ENCODE measurements at places on chromosomes 3 and 15.

DNA sequence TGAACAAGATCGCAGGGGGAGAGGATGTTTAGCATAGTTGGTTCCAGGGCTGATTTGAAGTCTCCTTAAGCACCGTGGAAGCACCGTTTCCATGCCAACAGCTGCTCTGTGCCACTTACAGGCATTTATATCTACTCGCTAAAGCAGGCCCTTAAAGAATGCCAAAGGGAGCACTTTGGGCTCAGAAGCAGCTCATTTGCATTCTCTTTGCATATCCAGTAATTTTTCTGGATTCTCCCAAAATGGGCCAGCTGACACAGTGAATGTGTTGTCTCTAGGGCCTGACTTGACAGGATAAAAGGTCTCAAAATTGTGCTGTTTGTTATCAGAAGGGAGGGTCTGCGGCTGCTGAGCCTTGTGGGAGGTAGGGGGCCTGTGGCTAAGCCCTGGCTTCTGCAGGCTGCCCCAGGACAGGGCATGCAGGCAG is 138.6 kb downstream of the FBLN2 start:
- no peak for DNase-seq

DNA sequence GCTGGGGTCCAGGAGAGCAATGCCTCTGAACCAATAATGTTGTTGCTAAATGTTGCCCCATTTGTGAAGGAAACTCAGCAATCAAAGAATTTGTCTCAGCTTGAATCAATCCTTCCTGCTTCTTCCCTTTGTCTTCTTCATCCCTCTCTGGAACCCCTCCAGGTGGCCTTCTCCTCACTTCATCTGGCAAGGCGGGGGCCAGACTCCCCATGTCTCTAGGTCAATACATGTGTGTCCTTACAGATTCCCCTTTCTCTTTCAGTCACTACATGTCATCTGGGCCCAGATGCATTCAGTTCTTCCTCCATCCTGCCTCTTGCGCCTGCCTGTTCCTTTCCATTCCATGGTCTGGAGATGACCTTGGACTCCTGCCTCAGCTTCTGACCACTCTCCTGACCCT is 8.0 kb upstream of the LTF start:
- no peak for DNase-seq

GRCh38 chr3:102661707-102662497 is 227.1 kb downstream of the ZPLD1 start:
- no peak for DNase-seq

- no peak for DNase-seq
Observed at GRCh38 chr3:161523916-161524315, 27.3 kb downstream of the OTOL1 start.

- DNase-seq = no peak
Observed at GRCh38 chr3:83233715-83234114, 1472.3 kb upstream of the GBE1 start.

GRCh38 chr3:141109751-141110150 is 58.6 kb downstream of the SPSB4 start:
- no peak for DNase-seq

- no peak for DNase-seq
Observed at GRCh38 chr3:48598323-48599076, 3.4 kb upstream of the COL7A1 start.

- no peak for DNase-seq
Observed at GRCh38 chr3:192033246-192033645, 572.3 kb downstream of the PYDC2 start.

DNA sequence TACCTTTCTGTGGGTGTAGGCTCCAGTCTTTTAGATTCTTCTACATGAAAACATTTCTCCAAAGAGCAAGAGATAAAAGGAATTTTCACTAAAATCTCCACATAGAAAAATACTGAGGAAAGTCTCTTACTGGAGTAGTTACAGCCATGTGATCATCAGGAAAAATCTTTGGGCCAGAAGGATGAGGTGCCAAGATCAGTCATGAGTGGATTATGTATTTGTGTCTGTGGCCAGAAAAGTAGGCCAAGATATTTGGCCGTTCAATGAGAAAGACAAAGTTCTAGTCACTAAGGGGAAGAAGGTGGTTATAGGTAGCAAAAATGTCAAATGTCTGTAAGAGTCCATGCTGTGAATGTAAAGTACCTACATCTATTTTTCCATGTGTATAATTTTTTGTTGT is 339.3 kb downstream of the NSUN3 start:
- no peak for DNase-seq

DNA sequence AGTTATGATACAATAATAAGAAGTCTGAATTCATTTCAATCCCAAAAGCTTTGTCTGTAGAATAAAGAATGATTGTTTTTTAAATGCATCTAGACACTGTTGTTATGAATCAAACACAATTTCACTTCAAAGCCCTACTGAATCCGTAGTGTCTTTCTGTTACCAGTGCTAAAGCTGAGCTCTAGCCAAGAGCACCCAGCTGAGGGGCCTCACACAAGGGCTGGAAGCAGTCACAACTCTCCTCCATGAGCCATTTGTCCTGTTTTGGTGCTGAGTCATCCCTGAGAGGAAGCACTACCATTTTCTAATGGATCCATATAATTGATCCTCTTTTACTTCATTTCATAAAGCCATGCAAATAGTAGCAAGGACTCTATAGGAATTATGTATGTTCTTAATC is 158.2 kb upstream of the ANKRD28 start:
- DNase-seq = no peak

GRCh38 chr3:46131884-46132450 is 76.1 kb downstream of the CCR1 start:
- no peak for DNase-seq

GRCh38 chr3:82610236-82610635 is 848.8 kb upstream of the GBE1 start:
- DNase-seq = no peak

DNA sequence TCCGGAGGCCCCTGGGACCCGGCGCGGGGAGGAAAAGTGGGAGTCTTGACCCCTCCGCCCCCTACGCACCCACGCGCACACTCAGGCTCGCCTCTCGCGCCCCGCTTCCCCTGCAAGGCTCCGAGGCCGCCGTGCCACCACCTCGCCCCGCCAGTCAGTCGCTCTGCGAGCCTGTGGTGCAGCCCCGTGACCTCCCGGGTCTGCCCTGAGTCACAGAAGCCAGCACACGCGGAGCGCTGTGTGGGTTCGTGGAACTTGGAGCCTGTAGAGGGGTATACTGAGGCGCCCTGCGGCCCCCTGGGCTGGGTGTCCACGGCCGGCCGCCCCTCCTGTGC is 380 bp upstream of the ALS2CL start:
- DNase-seq = no peak

DNA sequence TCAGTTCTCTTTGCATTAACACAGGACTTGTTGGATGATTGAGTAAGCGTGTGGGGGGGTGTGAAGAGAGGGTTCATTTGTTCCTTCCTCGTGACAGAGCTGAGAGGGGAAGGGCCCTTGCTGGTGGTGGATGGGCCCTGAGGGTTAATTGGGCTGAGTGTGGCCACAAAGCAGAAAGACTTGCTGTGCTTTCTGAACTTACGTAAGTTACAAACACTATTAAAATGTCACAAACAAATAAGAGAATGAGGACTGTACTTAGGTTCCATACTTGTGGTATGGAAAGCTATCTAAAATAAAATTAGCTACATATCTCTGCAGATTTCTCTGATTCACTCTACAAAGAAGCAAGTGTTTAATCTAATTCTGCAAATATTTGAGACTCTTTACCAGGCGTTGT is 231.3 kb downstream of the LPP start:
- DNase-seq = no peak

- no peak for DNase-seq
Observed at GRCh38 chr3:37666618-37667017, 195.1 kb upstream of the CTDSPL start.

GRCh38 chr3:59513570-59513969 is 463.7 kb upstream of the CFAP20DC start:
- DNase-seq = no peak

GRCh38 chr15:90512276-90512675 is 17.4 kb upstream of the CRTC3 start:
- DNase-seq = no peak

DNA sequence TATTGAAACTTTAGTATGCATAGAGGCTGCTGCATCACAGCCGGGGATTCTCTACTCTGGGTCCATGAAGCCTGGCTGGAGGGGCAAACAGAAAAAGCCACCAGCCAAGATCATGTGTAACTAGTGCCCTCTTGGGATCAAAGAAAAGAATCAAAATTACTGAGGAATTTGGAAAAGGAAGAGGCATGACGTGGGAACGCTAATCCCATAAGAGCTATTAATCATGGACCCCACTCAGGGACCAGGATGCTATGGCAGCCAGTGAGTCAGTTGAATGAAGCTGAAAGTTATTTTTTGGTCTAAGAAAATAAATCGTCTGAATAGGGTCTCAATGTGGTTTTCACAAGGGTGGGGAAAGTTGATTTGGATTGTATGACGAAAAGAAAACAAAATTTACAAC is 1165.1 kb downstream of the ROBO2 start:
- no peak for DNase-seq

DNA sequence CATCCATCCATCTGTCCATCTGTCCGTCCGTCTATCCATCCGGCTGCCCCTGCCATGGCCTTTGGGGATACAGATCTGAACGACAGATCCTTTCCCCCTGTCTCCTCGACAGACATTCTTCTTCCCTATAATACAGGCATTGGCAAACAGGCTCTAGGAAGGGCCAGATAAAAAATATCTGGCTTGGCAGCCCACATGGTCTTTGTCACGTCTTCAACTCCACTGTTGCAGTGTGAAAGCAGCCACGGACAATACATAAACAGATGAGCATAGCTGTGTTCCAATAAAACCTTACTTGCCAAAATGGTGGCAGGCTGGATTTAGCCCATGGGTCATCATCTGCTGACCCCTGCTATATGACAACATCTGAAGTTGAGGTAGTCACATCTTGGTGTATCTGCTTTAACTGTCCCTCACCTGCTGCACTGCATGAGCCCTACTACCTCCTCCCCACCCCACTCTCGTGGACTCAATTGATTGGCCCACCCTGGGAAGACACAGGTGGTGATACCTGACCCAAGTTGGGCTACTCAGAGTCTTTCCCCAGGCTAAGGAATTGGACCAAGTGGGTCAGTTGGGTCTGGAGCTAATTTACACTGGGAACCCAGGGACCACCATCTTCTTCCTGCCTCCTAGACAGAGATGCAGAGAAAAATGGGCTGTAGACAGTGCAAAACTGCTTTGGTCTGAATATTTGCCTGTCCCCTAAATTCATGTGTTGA is 128.4 kb upstream of the SMAD3 start:
- DNase-seq = no peak

GRCh38 chr3:82927309-82928253 is 1166.1 kb upstream of the GBE1 start:
- DNase-seq = no peak

DNA sequence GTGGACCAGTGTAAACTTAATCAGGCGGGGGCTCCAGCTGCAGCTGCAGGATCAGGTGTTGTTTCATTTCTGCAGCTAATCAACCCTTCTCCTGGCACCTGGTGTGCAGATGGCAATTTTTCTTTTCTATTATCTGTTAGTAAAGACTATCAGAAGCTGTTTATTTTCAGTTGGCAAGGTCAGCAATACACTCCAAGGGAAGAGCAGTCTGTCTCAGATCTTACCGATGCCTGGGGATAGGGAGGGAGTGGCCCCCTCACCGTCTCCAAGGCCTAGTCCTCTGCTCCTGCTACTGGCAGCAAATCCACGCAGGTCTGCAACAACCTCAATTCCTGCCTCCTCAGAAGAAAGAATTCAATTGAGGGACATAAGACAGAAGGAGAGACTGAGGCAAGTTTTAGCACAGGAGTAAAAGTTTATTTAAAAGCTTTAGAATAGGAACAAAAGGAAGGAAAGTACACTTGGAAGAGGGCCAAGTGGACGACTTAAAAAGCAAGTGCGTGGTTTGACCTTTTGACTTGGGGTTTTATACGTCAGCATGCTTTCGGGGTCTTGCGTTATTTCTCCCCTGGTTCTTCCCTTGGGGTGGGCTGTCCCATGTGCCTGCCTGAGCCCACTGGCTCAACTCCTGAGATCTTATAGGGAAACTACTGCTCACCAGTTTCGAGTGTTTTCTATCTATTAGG is 9.2 kb downstream of the CCRL2 start:
- DNase-seq = no peak

DNA sequence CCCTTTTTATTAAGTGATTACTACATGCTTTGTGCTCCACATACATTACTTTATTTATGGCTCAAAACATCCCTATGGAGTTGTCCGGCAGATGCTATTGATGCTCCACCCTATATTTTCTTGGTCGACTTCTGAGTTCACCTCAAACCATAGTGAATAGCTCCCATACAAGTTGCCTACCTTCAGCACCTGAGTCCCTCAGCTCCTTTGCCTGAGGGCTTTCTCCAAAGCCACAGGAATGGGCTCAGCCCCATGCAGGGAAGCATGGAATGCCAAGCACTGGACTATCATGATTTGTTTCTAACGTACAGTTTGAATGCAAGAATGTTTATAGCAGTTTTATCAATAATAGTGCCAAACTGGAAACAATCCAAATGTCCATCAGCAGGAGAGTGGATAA is 124.8 kb upstream of the TNIK start:
- DNase-seq = no peak

DNA sequence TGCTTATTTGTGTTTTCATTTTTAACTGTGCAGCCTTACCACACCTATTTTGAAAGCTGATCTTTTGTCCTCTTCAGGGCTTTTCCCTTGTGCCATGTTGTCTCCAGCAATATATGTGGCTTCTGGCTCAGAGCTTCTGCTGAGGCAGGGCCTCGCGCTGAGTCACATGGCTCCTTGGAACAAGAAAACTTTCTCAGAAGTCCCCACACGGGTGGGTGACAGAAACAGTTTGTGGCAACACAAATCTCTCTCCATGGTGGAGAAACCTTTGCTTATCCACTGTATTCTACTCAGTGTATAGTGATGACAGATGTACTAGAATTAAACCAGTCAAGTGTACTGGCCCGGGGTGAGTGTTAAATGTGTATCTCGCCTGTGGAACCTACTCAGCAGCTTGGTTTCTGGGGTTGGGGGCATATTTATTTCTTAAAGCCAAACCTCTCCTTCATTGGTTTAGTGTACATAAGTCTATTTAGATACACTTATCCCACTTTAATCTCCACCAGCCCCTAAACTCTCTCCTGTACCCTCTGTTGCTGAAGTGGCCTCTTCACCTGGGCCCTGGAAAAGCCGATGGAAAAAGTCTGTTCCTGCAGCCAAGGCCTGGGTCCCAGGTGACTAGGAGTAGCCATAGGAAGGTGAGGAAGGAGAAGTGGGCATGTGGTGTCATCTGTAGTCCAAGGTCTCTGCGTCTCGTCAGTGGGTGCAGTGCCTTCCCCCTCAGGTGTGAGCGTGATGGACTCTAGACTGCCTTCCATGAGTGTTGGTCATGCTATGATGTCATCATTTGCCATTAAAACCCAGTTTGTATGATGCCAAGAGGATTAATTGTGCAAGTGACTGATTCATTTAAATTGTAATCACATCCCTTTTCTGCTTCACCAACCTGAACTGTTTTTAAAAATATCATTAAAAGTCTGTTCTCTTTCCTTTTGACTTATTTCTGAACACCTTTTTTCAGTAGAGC is 3.2 kb upstream of the FBXL22 start:
- DNase-seq = no peak

GRCh38 chr3:138440121-138440521 is 5.7 kb downstream of the ESYT3 start:
- no peak for DNase-seq
